ENCODE measurements at places on chromosomes 1 and 21.

DNA sequence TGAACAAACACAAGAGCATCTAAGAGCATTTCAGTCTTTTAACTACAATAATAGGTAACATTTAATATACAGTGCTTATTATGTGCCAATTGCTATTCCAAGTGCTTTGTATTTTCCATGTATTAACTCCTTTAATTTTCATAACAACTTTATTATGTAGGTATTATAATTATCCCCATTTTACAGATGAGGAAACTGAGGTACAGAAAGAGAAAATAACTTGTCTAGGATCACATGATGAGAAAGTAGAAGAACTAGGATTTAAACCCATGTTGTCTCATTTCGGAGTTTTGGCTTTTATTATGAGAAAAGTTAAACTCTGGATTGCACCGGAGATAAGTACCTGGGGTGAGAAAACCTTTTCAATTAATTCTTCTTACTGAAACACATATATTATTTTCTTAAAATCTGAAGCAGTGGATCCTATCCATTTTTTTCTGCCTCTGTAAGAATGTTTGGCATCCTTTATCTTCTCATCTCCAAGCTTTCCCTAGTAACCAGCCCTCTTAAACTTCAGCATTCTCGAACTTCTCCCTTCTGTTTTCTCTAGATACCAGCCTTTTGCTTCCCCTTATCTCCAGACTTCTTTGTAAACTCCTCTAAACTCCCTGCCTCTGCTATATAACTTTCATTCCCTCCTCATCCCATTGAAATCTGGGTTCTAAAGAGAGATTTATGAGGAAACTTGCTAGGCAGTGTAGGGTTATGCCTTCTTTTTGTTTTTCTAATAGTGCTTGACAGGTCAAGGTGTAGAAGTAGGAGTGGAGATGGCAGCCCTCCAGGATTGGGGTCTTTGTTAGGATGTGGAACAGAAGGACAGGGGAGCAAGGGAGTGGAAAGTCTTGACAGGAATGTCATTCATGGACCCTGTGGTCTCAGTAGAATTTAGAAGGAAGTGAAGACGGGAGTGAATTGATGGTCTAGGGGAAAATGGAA lies 28.3 kb downstream of the POU2F1 start:
- DNase-seq, result no peak

DNA sequence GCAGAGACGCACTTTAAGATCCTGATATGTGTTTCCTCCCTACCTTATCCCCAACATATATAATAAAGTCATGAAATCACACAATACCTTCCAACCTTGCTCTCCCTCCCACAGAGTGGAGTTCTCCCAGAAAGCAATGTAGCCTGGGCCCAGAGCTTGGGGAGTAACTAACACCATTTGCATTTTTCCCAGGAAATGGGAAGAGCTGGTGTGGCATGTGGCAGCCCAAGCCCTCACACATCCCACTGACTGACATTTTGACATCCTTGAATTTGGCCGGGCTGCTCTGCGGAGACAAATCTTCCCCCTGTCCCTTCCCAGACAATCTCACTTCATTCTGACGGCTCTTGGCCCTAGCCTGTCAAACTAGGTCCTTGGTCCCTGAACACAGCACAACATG lies 37.0 kb upstream of the ATP2B4 start:
- no peak for DNase-seq

DNA sequence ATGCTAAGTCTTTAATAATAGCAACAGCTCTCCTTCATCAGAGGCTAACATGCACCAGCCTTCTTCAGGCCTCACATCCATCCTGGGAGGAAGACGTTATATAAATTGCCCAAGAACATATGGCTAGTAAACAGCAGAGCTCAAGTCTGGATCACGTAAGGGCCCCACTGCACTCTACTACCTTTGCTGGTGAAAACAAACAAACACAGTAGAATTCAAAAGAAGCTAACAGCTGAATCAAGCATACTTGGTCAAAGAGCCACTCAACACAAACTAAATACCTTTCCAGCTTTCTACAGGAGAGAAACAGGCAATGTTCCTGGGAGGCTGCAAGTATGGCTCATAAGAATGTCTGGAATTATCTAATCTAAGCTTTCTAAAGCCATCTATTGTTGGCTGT lies 66.0 kb downstream of the WLS start:
- DNase-seq, result no peak

DNA sequence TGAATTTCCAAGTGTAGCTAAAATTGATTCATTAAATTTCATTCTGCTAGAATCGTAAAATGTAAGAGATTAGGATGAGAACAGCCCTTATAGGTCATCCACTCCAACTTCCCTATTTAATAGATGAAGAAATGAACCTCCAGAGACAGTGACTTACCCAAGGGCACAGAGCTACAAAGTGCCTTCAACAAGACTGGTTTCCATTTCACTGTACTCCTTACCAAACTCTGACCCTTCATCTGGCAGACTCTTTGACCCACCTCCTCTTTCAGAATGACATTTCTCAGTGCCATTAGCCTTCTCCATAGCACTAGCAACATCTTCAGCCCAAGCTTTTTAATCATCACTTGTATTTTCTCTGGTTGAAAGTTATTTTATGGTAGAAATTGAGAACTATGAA lies 161.3 kb downstream of the NEK7 start:
- peak; percentile 20 for DNase-seq

DNA sequence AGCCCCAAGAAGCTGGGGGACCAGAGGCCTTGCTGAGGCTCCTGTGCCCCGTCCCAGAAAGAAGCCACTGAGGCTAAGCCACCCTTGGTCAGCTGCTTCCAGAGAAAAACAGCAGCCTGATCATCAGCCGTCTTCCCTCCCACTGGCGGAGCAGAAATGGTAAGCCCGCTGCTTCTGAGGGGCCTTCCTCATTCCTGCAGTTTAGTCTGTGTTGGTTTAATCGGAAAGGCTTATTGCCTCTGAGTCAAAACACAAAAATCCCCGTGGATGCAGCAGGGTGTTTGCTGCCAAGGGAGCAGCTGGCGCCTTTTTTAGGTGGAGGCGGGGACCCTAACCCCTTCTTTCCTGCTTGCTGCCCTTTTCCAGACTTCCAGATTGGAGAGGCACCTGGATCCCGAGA lies 33.9 kb downstream of the SPSB1 start:
- no peak for DNase-seq

DNA sequence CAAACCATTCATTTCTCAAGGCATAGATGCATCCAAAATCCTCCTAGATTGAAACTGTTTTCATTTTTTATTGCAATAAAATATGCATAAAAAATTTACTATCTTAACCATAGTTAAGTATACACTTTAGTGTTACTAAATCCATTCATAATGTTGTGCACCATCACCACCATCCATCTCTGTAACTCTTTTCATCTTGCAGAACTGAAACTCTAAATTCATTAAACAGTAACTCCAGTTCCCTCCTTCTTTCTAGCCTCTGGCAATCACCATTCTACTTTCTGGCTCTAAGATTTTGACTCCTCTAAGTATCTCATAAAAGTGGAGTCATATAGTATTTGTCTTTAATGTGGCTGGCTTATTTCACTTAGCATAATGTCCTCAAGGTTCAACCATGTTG lies 236.8 kb downstream of the SMYD3 start:
- no peak for DNase-seq

DNA sequence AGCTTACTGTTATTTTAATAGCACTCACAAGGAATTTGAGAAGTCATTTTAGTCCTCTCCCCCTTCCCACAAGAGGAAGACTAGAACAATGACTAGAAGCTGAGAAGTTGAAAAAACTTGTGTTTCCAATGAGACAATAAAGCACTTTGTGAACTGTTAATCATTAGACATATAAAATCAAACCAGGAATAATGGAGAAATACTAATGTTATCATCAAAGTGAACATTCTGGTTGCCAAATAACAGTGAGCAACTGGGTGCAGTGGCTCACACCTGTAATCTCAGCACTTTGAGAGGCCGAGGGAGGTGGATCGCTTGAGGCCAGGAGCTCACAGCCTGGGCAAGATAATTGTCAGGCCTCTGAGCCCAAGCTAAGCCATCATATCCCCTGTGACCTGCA lies 54.0 kb upstream of the RASAL2 start:
- DNase-seq, result no peak

DNA sequence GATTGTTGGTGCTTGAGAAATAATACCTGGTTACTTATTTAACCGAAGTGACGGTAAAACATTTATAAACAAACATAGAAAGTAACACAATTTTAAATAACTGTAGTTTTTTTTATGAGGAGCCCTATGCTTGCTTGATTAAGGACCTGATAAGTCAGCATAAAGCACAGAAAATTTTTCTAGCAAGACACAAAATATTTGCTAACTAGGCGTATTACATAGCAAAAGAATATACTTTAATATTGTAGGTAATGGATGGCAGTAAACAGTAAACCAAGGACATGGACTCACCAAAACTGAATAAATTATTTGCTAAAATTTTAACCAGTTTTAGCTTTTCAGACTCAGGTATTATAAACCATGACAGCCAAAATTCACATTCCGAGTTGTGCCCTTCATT lies 90.9 kb downstream of the MAST2 start:
- DNase-seq, result no peak

DNA sequence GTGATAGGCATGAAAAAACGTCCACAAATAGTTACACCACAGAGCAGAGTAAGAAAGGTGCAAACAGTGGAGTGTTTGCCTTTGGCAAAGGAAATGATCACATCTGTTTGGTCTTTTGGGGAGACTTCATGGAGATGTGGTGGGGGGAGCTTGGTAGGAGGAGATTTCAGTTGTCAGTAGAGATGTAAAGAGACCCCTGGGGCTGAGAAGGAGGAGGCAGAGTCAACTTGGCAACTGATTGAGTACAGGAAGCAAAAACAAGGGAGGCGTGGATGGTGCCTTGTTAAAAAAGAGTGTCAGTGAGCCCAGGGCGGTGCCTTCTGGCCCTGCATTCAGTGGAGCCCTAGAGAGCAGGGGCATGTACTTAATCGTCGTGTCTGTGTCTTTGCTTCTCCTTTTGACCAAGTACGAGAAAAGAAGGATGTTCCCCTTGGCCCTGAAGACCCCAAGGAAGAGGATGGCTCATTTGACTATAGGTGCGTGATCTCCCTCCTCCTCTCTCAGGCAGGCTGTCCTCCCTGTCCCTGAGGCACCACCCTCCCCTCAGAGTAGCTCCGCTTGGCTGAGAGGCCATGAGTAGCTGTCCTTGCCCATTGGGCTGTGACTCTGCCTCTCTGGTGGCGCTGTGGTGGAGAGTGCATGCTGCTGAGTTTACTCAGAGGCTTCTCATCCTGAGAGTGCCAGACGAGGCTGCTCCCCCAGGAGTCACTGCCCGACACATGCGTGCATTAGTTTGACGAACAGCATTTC lies 30.4 kb upstream of the CNTN2 start:
- DNase-seq, result no peak

- peak; percentile 35 for DNase-seq
Observed at GRCh38 chr21:44966135-44967081, 26.6 kb downstream of the SLX9 start.

DNA sequence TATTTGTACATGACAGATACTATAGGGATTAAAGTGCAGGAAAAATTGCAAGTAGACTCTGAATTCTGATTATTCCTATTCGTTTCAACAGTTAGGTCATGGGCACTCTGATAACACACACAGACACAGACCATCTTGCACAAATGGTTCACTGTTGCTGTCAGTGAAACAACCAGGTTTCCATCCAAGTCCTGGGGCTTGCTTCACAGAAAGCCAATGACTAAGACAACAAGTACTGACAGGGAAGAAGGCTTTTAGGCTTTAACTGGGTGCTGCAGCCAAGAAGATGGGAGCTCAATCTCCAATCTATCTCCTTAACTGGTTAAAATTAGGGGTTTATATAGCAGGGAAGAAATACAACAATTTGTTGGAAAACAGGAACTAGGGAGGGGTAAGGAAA lies 57.6 kb downstream of the RIMS3 start:
- no peak for DNase-seq

- DNase-seq, result no peak
Observed at GRCh38 chr1:33276573-33277298, 20.4 kb downstream of the ZNF362 start.
